ENCODE measurements at places on chromosomes 5 and 9. TPM values are rescaled to one million over a fixed set of nuclear protein-coding genes. Genes with fewer than 3 reads are reported as not detected.

Gene PCDHGB2
- 5.7 TPM for total RNA-seq

Gene HOMER1
- total RNA-seq, result 2.2 TPM

Gene FOXD4L5
- total RNA-seq, result 0.14 TPM

Gene TRIO
- total RNA-seq, result 164 TPM

GRCh38 chr5:159459951-159460538 lies 129.8 kb upstream of the IL12B start:
- DNase-seq, result no peak

- DNase-seq, result no peak
Observed at GRCh38 chr5:153211076-153211475, 279.4 kb upstream of the GRIA1 start.

Data from mucosa of descending colon (tissue), 3 donors.